ENCODE measurements at places on chromosomes 6 and 20.

DNA sequence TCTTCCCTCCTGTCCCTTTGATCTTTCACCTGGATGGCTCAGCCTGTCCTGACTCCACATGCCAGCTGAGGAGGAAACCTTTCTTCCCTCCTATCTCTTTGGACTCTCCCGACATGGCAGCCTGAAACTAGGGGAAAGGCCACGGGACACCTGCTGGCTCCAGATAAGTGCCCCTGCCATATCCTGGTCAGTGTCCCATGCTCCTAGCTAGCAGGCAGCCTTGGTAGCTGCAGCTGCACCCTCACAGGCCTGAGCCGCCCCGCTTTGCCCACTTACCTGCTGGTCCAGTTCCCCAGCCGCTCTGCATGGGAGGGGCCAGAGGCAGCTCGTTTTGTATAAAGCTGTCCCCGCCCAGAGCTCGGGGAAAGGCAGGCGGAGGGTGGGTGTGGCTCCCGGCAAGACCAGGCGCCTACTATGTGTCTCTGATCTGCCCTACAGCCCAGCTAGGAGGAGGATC, 7.4 kb upstream of the SLC52A3 start:
- peak; percentile 18 for DNase-seq

GRCh38 chr6:150302520-150303176, 66.2 kb upstream of the IYD start:
- no peak for DNase-seq

DNA sequence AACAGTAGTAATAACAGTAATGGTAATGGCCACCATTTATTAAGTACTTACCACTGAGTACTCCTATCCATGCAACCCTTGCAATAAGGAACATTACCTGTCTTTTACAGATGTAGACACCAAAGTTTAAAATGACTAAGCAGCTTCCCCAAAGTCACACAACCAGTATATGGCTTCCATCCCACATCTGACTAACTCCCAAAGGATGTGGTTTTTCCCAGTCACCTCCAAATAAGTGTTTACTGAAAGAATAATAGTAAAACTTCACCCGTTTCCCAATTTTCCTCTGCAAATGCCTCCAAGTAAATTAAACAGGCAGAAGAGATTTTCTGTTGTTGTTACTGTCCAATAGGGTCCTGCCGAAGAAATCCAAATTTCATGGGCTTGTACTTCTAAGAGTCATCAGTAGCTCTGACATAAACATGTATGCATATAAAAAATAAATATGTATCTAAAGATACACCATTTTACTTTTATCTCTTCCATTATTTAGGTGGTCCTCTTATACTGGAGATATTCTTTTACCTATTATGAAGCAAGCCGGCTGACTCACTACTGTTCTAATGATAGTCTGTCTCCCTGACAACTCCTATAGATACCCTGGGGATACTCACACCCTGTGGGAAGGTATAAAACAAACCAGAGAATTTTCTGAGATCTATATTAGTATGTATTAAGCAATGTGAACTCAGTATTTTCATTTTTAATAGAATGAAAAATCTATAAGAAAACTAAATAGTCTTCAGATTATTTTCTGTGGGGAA, 77.9 kb upstream of the ID4 start:
- DNase-seq, result no peak

- DNase-seq, result no peak
These were observed 20.1 kb downstream of the ZC2HC1B start for GRCh38 chr6:143884216-143884900.

- no peak for DNase-seq
These were observed 10.2 kb downstream of the VSX1 start for GRCh38 chr20:25071734-25072133.

- no peak for DNase-seq
These were observed 1514.8 kb upstream of the DEFB115 start for GRCh38 chr20:29742699-29743100.

GRCh38 chr6:150485161-150485958, 114.3 kb upstream of the PLEKHG1 start:
- DNase-seq, result no peak

DNA sequence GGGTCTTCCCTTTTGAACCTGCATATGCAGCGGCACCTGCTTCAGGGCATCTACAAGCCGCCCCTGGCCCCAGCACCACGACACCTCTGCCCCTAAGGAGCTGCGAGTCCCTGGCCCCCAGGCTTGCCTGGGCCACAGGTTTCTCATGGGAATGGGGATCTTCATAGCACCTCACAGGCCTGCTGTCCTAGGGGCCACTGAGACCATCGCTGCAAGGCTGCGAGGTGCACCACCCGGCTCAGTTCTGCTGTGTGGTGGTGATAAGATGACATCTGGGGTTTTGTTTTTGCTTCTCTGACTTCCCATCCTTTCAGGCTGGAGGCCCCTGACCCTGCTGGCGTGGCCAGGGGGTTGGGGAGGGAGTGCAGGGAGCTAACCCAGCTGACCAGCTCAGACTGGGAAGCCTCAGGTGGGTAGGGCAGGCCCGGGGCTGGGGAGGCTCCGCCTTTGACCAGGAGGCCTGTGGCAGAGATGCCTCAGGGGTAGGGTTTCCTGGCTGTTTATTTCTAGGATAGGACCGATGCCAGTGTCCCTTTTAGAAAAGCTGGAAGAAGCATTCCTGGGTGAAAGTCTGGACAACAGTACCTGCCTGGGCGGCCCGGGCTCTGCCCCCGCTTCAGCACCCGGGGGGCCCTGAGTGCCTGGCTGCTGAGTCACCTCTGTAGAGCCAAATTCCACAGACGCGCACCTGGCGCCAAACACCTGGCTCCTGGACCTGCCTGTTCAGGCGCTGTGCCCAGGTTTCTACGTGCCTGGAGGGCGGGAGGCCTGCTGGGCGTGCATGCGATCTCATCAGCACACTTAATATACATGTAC, 264.7 kb downstream of the DLL1 start:
- peak; percentile 44 for DNase-seq

DNA sequence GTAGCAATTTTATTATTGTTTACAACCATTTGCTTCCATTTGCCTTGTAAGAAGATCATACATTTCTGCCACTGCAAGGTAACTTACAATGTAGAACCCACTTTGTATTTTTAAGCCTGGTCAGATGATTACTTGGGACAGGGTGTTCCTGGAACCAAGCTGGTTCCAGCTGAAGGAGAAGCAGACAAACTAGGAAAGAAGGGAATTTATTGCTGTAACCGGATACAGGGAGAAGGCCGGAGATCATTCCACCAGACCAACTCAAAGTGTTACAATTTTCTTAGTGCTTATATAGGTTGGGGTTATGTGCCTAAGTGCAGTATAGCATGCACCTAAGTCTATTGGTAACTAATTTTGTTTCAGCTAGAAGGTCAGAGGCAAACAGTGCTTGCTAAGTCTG, 104.4 kb downstream of the MANEA start:
- DNase-seq, result no peak

GRCh38 chr6:52942221-52942620, 32.7 kb upstream of the GSTA3 start:
- DNase-seq, result no peak

- DNase-seq, result peak; percentile 30
These were observed 13.5 kb downstream of the EYA4 start for GRCh38 chr6:133254552-133255228.

GRCh38 chr6:90458353-90459224, 128.3 kb downstream of the MAP3K7 start:
- peak; percentile 37 for DNase-seq

- no peak for DNase-seq
These were observed 43.6 kb upstream of the NKX2-2 start for GRCh38 chr20:21557241-21558020.

GRCh38 chr20:18624948-18625347, 37.1 kb downstream of the DTD1 start:
- DNase-seq, result peak; percentile 82

GRCh38 chr6:27651371-27651732, 178.4 kb upstream of the ZNF184 start:
- DNase-seq, result no peak

GRCh38 chr6:89033461-89033860, 47.1 kb upstream of the PNRC1 start:
- no peak for DNase-seq

GRCh38 chr20:37904008-37904642, 1.2 kb downstream of the VSTM2L start:
- no peak for DNase-seq

GRCh38 chr20:4956200-4956810, 45.0 kb downstream of the SLC23A2 start:
- DNase-seq, result peak; percentile 88

- no peak for DNase-seq
These were observed 193.8 kb upstream of the SIM1 start for GRCh38 chr6:100658486-100658885.

- no peak for DNase-seq
These were observed 61.8 kb upstream of the ADGRF1 start for GRCh38 chr6:47103931-47104330.

- DNase-seq, result no peak
These were observed 557.8 kb upstream of the SLC35B3 start for GRCh38 chr6:8993111-8993510.

DNA sequence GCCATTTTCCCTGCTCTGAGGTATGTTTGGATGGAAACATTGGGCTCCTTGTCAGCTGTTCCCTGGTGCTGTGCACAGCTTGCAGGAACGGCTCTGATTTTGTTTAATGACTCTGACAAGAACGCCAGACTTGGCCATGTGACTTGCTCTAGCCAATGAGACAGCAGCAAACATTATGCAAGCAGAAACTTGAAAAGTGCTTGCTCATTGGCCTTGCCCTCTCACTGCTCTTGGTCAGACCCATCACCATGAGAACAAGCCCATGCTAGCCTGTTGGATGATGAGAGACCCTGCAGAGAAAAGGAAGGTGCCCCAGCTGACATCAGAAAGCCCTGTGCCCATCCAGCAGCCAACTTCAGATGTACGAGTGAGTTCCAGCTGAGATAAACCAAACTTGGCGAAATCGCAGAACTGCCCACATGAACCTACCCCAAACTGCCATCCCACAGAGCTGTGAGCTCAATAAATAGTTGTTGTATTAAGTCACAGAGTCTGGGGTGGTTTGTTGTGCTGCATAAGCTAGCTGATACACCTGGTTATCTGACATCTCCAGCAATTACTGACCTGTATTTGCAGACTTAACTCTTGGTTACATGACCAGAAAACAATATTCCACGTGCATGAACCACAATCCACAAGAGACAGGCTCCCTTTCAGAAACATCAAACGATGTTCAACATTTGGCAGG, 96.9 kb downstream of the JPH2 start:
- peak; percentile 29 for DNase-seq

DNA sequence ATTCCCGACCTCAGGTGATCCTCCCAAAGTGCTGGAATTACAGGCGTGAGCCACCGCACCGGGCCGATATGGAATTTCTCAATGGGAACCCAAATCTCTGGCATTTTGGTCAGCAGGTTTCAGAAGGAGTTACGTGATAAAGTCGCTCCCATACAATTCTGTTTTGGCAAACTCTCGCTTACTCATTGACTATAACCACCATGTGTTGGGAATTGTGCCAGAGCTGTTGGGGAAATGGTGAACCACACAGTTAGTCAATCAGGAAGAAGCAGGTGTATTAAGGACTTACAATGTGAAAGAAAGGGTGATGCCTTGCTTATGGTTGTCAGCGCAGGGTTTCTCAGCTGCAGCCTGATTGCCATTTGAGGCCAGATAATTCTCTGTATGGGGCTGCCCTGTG, 410.5 kb downstream of the QKI start:
- peak; percentile 21 for DNase-seq

DNA sequence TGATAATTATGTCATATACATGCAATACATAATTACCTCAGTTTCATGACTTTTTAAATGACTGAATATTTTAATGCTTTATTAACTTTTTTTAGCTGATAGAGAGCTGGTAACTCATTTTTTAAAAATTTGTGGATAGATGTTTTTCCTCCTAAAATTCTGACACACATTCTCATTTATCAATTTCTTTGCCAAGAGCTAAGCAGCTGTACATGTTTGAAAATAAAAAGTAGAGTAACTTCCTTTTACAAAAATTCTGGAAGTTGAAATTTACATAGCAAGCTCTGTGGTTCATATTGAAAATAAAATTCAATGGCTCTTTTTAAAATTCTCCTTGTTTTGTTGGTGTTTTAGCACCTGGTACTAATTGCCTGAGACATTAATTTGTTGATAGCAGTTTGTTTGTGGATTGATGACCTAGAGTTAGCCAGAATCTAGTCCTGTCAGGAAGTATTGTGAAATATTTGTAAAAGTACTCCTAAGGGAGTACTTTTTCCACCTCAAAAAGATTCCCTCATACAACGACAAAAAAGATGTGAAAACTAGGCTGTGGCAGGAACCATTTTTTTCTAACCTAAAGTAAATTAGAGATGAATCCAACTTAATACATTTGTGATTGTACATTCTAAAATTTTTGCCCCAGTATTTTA, 621.8 kb downstream of the BCKDHB start:
- no peak for DNase-seq

- DNase-seq, result no peak
These were observed 40.3 kb downstream of the SAMD3 start for GRCh38 chr6:130182466-130182865.

- DNase-seq, result no peak
These were observed 194.1 kb downstream of the OGFRL1 start for GRCh38 chr6:71482742-71483141.

DNA sequence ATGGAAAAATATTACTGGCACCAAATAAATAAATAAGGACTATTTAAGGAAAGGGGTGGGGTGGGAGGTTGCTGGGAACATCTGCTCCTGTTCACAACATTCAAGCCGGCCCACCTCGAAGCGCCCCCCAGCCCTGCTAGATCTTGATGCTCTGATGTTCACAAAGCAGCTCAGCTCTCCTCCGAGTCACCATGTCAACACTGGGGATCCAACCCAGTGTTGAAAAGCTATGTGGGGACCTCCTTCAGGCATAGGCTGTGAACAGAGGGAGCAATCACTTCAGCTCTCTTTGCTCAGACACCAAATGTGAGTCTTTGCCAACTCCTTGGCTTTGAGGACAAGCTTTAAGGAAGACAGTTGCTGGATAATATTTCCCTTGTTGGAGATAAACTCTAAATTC, 176.8 kb upstream of the NT5E start:
- no peak for DNase-seq

- DNase-seq, result peak; percentile 45
These were observed 37.2 kb downstream of the C6orf132 start for GRCh38 chr6:42105156-42105648.

- peak; percentile 19 for DNase-seq
These were observed 504.9 kb upstream of the MARCKS start for GRCh38 chr6:113352029-113352801.

DNA sequence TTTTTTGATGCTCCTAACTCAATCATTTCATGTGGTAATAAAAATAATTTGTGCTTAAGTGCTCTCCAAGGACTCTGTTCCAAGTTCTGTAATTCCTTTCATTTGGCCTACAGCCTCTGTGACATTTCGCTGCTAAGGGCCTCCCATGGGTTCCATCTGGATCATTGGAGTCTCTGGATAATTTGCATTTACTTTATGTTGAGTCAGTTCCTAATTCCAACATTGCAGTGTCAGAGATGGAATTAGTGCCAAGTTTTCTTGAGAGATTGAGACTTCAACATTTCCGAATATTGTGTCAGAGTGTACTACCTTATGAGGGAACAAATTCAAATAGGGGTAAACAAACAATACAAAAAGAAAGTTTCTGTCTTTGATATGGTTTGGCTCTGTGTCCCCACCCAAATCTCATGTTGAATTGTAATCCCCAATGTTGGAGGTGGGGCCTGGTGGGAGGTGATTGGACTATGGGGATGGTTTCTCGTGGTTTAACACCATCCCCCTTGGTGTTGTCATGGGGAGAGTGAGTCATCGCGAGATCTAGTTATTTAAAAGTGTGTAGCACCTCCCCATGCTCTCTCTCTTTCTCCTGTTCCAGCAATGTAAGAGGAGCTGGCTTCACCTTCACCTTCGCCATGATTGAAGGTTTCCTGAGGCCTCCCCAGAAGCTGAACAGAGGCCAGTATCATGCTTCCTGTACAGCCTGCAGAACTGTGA, 244.1 kb upstream of the TBX18 start:
- DNase-seq, result no peak
